ENCODE measurements at places on chromosomes 11 and 22. TPM values are rescaled to one million over a fixed set of nuclear protein-coding genes. Genes with fewer than 3 reads are reported as not detected.

DNA sequence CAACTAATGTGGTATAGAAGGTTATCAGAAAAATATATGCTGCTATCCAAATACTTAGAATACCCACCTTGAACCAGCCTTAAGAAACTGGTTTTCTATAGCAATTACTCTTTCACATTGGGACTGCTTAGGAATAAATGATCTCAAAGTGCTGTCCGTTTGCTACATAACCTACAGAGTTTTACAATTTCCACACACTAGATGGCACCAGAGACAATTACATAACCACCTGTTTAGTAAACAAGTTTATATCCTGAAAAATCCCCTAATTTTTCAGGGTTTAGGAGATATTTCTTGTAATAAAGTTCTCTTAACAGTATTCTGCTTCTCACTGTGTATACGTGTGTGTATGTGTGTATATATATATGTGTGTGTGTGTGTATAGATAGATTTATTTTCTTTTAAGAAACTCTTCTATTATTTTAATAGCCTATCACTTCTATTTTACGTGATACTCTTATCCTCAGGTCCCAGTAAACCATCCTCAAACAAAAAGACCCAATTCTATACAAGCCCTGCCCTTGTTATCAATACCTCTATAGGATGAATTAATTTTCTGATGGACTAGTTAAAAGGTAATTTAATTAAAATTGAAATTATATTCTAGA is 6.7 kb upstream of the OR5I1 start:
- DNase-seq: peak; percentile 7
- H3K4me3 ChIP-seq: no peak overlapping the region
- no peaks in the 10 kb centered on the region for H3K27me3 ChIP-seq
- no peaks in the 10 kb centered on the region for H3K36me3 ChIP-seq
- H3K27ac ChIP-seq: no peak overlapping the region
- H3K4me1 ChIP-seq: no peaks in the 10 kb centered on the region

- peak overlapping the region; percentile 82 for H3K27ac ChIP-seq
- DNase-seq: peak; percentile 59
- peaks cover 32% of the 10 kb centered on the region for H3K36me3 ChIP-seq
- H3K27me3 ChIP-seq: peaks cover 2% of the 10 kb centered on the region
These were observed 838 bp downstream of the BCL9L start for GRCh38 chr11:118924591-118925585.

DNA sequence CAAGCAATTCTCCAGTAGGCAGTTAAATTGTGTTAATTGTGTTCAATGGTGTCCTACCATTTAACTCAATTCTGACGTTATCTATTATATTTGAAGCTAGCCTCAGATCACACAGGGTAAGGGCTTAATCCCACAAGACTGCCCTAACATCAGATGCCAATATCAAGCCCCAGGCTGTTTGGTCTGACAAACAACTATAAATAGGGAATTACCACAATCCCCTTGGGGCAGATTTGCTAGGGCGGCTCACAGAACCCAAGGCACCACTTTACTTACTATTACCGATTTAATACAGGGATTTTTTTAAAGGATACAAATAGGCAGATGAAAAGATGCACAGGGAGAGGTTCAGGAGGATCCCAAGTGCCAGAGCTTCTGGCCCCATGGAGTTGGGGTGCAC is 678.4 kb downstream of the OPCML start:
- H3K27me3 ChIP-seq: no peaks in the 10 kb centered on the region
- H3K36me3 ChIP-seq: no peaks in the 10 kb centered on the region
- no peaks in the 10 kb centered on the region for H3K4me1 ChIP-seq
- no peak overlapping the region for H3K27ac ChIP-seq

GRCh38 chr22:45499746-45500145 is 2.9 kb upstream of the FBLN1 start:
- no peak overlapping the region for H3K27ac ChIP-seq
- peaks cover 23% of the 10 kb centered on the region for H3K27me3 ChIP-seq
- no peaks in the 10 kb centered on the region for H3K36me3 ChIP-seq
- H3K4me3 ChIP-seq: no peak overlapping the region

DNA sequence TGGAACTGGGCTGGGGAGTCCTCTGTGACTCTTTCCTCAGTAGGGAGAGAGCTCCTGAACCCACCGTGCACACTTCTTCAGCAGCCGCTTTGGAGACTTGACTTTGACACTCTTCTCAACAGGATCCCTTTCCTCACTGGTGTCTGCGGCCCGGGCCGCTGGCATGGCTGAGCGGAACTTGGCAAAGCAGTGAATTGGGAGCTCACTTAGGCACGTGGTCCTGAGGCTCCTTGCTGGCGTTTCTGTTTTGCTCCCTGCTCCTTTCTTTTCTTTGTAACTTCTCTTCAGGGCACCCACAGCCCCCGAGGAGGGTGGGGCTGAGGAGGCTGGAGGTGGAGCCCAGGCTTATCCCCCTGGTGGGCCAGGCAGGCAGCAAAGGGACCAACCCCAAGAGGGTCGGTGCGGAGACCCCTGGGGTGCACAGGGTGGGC is 8.4 kb upstream of the KCNQ1OT1 start:
- no peak overlapping the region for H3K27ac ChIP-seq
- no peak for DNase-seq
- H3K4me3 ChIP-seq: no peak overlapping the region
- H3K27me3 ChIP-seq: no peaks in the 10 kb centered on the region

TCN1 gene
- not detected for total RNA-seq

SMTNL1 gene
- not detected for total RNA-seq

SERPING1 gene
- 0.23 TPM for total RNA-seq

DNA sequence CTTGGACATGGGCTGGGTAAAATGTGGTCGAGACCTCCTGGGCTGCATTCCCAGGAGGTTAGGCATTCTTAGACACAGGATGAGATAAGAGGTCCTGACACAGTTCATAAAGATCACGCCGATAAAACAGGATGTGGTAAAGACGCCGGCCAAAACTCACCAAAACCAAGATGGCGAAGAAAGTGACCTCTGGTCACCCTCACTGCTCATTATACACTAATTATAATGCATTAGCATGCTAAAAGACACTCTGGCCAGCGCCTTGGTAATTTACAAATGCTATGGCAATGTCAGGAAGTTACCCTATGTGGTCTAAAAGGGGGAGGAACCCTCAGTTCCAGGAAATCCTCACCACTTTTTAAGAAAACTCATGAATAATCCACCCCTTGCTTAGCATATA is 983.3 kb downstream of the OPCML start:
- DNase-seq: no peak
- H3K4me3 ChIP-seq: no peak overlapping the region
- H3K27ac ChIP-seq: no peak overlapping the region
- no peaks in the 10 kb centered on the region for H3K27me3 ChIP-seq

- no peaks in the 10 kb centered on the region for H3K36me3 ChIP-seq
- H3K27me3 ChIP-seq: peaks cover 27% of the 10 kb centered on the region
- H3K27ac ChIP-seq: no peak overlapping the region
- no peaks in the 10 kb centered on the region for H3K4me1 ChIP-seq
- H3K4me3 ChIP-seq: no peak overlapping the region
- no peak for DNase-seq
These were observed 29.4 kb upstream of the DRD2 start for GRCh38 chr11:113504586-113504985.

ST14 gene
- total RNA-seq: not detected

DNA sequence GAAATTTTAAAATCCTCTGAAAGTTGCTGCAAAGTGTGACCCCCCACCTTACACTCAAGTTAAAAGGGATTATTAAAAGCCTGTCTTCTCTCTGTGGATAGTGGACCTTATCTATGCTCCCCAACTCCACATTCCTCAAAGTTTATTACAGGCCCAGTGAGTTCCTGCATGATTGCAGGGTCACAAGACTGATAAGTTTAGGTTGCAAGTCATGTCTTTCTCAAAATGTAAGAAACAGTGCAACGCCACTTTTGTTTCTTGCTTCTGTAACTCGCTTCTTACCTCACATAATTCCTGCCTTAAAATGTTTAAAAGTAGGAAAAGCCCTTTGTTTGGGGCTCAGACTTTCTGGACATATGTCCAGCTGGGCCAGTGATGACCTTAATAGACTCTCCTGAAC is 38.4 kb upstream of the GLYAT start:
- H3K4me3 ChIP-seq: no peak overlapping the region
- H3K27me3 ChIP-seq: peaks cover 2% of the 10 kb centered on the region
- H3K4me1 ChIP-seq: peaks cover 4% of the 10 kb centered on the region
- H3K27ac ChIP-seq: no peak overlapping the region
- DNase-seq: no peak
- H3K36me3 ChIP-seq: no peaks in the 10 kb centered on the region

APOL4 gene
- total RNA-seq: 0.54 TPM

OR8D4 gene
- total RNA-seq: not detected

Data from activated CD4-positive, alpha-beta T cell treated with anti-CD3 and anti-CD28 coated beads, Interleukin-2, amount 10 ng/mL, durations not matched to agents 7 days and 5 days (primary cell).